ENCODE measurements at places on chromosomes 2 and 18.
A peak's percentile ranks its signal among the peaks of the same experiment; 100 is the strongest.

DNA sequence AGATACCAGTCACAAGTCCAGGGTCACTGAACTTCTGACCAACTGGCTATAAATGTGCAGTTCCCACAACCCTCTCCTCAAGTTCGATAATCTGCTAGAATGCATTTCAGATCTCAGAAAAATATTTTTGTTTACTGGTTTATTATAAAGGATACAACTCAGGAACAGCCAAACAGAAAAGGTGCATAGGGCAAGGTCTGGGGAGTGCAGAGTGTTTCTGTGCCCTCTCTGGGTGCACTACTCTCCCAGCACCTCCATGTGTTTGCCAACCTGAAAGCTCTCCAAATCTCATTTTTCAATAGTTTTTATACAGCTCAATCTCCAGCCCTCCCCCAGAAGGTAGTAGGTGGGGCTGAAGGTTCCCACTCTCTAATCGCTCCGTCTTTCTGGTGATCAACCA lies 85.2 kb downstream of the SKA1 start:
- no peak for DNase-seq

- no peak for DNase-seq
Measured at GRCh38 chr2:197813093-197813787, 8.8 kb downstream of the PLCL1 start.

GRCh38 chr18:52610451-52611115 lies 270.6 kb downstream of the DCC start:
- DNase-seq, result no peak

DNA sequence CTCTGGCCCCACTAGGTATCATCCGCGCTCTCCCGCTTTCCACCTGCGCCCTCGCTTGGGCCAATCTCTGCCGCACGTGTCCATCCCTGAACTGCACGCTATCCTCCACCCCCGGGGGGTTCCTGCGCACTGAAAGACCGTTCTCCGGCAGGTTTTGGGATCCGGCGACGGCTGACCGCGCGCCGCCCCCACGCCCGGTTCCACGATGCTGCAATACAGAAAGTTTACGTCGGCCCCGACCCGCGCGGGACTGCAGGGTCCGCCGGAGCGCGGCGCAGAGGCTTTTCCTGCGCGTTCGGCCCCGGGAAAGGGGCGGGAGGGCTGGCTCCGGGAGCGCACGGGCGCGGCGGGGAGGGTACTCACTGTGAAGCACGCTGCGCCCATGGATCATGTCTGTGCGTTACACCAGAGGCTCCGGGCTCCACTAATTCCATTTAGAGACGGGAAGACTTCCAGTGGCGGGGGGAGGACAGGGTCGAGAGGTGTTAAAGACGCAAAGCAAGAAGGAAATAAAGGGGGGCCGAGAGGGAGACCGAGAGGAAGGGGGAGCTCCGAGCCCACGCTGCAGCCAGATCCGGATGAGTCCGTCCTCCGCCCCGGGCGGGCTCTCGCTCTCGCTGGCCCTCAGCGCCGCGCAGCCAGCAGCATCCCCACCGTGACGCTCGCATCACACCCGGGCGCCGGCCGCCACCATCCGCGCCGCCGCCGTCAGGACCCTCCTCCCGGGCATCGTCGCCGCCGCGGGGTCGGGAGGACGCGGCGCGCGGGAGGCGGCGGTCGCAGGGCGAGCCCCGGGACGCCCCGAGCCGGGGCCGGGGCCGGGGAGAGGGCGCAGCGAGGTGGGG lies 664 bp downstream of the NETO1 start:
- DNase-seq, result no peak

GRCh38 chr2:86029873-86030272 lies 75.8 kb downstream of the POLR1A start:
- DNase-seq, result no peak

DNA sequence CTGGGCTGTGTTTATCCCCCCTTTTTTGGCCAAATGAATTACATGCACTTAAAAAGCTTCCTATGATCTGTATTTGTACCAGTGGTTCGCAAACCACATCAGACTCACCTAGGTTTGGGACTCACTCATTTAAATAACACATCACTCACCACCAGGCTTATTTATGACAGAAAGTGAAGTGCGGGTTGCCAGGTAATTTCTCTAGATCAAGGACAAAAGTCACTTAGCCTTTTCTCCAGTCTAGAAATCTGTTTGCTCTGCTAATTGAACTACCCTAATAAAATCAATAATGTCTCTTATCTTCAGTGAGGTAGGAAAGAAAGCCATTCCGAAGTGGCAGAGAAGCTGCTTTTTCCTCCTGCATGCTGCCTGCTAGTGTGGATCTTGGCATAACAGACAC lies 88.1 kb upstream of the SLC8A1 start:
- DNase-seq, result no peak

- no peak for DNase-seq
Measured at GRCh38 chr2:218508299-218508698, 59.9 kb downstream of the USP37 start.

DNA sequence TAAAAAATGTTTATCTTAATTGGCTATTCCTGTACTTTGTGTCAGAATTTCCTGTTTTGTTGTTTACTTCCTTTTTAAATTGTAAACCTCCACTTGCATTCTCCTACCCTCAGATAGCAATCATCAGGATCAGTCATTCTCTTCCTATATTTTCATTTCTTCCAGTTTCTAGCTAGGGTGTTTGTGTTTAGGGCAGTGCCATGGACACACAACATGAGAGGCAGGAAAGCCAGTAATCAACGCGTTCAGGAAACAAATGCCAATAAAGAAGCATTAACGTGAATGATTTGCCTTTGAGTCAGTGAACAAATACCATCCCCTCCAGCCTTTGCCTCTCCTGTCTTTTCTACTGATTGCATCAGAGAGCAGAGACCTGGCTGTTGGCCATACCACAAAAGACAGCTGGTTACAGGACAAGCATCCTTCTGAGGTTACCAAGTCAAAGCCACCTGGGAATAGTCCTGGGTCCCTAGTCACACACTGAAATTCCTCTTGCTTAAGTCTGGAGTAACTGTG lies 56.7 kb upstream of the FHL2 start:
- no peak for DNase-seq

DNA sequence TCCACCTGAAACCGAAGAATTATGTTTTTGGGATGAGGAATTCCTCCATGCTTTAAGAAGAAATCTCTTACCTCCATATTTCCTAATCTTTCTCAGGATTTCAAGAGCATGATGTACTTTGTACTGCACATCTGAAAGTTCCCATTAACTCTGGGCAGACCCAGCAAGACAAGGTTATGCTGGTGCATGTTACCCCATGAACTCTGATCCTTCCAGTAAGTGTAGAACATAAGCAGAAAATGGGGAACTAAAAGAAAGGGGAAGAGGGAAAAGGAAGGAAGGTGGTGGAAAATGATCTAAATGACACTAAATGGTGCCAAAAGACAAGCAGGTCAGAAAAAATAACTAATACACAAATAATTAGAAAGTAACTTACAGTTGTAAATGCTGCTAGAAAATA lies 50.7 kb downstream of the STRN start:
- no peak for DNase-seq

DNA sequence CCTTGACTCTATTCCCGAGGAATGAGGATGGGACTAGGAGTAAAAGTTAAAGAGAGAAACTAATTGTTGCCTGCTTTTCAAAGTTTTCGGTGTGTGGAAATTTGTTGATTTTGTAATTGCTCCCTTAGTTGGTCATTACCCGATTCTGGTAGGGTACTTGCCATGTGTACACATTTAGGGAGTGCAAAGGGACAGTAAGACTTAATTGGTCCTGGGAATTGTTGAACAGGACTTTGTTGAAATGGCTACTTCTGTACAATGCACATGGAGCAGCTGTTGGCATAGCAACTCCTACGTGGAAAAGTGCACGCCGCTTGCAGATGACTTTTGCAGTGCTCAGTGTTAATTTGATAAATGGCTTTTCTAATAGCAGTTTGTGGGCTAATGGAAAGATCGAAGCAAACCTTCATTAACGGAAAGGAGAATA lies 22.9 kb downstream of the EPAS1 start:
- DNase-seq, result no peak

GRCh38 chr2:59791004-59791618 lies 762.3 kb downstream of the BCL11A start:
- DNase-seq, result no peak

DNA sequence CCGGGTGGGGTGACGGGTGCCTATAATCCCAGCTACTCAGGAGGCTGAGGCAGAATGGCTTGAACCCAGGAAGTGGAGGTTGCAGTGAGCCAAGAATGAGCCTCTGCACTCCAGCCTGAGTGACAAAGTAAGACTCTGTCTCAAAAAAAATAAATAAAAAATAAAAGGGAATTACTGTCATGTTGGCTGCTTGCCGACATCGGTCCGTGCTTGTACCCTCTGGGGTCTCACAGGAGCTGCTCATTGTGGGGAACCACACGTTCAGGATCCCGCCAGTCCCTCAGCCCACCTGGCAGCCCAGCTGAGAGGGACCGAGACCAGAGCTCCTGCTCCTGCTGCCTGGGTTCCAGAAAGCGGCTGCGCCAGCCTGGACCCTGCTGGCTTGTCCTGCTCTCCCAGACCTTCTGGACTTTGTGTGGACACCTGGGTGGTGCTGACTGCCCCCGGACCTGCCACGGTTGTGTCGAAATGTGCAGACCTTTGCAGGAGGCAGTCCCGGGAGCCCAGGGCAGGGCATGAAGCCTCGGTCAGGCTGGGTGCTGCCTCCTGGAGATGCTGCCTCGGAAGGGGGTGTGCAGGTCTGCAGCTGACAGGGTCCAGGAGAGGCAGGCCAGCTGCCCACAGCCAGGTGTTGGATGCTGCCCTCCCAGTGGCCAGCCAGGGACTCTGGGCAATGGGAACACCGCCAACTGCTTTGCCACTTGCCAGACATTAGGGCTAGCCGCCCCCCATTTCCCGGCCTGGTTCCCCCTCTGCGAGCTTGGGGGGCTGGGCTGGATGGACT lies 16.4 kb downstream of the KLF11 start:
- DNase-seq, result no peak

DNA sequence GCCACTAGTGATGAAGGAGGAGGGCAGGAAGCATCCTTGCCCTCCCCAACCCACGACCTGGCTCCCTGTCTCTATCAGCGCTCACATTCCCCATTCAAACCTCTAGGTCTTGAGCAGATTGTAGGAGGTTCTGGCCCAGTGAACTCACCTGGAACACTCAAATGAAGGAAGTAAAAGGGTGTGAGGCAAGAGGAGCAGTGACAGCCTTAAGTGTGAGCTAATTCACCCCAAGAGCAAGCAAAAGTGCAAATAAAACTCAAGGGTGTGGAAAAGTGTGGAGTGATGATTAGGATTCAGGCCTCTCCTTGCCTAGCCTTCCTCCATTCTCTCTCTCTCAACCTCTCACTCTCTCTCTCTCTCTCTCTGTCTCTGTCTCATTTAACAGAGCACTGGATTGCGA lies 41.0 kb downstream of the CYBRD1 start:
- no peak for DNase-seq

GRCh38 chr18:36448384-36449290 lies 151.1 kb downstream of the FHOD3 start:
- DNase-seq, result no peak

GRCh38 chr2:5409898-5410381 lies 282.2 kb upstream of the SOX11 start:
- DNase-seq, result no peak

DNA sequence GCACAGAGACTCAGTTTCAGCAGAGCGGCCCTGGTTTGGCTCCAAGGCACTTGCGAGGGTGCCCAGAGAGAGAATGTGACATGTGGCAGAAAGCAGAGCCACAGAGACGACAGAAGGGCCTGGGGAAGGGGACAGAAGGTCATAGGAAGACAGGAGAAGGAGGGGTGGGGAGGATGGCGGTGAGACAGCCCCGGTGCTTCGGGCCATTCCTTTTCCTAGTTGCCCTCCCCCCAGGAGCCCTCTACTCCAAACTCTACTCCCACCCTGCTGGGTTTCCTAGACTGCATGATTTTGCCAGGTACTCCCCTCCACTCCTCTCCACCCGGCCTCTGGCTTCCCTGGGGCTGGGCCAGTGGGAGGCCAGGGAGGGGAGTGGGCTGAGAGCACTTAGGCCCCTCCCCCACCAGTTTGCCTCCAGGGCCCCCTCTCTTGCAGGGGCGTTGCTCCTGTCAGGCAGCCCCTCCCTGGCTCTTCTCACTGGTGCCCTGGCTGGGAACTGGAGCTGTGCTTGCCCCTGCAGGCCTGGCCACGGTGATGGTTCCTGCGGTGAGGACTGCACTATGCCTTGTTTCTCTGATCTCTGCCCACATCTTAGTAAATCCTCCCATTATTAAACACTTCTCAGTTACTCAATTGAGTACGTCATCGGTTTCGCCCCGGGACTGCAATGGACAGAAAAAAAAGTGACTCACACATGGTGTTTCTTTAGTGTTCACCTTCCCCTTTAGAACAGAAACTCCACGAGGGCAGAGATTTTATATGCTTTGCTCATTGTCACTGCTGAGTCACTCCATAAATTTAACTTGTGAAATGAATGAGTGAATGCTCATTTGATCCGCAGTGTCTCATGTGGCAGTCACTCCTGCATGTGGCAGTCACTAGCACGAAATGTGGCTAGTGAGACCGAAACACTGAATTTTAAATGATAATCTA lies 58.7 kb upstream of the SP3 start:
- DNase-seq, result peak; percentile 47

DNA sequence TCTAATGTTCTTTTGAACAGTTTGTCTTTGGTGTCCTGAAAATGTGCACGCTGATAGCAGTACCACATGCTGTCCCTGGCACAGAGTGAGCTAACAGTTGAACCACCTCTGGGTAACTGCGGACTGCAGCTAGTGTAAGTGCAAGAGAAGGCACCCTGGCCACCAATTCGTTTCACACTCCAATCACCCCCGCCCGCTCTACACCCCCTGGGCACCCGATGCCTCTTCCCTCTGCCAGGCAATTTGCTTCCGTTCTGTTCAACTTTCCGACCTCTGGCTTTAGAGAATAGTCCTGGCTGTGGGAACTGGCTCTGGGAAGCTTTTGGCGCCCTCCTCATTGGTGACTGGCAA lies 1.4 kb downstream of the DOCK10 start:
- DNase-seq, result no peak

GRCh38 chr2:188132385-188132784 lies 159.3 kb upstream of the GULP1 start:
- DNase-seq, result no peak

GRCh38 chr2:75503048-75503607 lies 57.6 kb downstream of the EVA1A start:
- no peak for DNase-seq

DNA sequence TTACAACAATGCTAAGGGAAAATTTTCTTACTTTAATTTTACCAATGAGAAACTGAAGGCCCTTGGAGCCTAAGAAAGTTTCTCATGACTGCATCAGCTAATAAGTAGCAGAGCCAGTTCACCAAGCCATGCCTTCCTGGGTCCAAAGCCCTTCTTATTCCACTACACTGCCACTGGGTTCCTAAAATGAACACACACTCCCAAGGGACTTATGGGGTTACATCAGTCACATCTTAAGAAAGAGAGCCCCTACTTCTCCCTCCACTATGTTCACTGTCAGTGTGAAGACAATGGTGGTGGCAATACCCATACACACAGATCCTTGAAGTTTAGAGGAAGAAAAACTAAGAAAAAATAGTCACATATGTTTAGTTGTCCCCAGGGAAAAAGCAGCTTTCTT lies 20.6 kb downstream of the MBD2 start:
- no peak for DNase-seq

- DNase-seq, result no peak
Measured at GRCh38 chr2:34787341-34787740, 1188.2 kb upstream of the FAM98A start.

All from stimulated activated CD4-positive, alpha-beta T cell treated with anti-CD3 and anti-CD28 coated beads, Interleukin-12 subunit alpha, Interleukin-12 subunit beta, amount 100 ng/mL, for 24 hours (primary cell).